ENCODE measurements at places on chromosomes 11 and 22.

- no peak for DNase-seq
These were observed 6.3 kb upstream of the MCHR1 start for GRCh38 chr22:40673017-40673416.

GRCh38 chr22:38953577-38954413 lies 3.6 kb upstream of the APOBEC3A start:
- no peak for DNase-seq

DNA sequence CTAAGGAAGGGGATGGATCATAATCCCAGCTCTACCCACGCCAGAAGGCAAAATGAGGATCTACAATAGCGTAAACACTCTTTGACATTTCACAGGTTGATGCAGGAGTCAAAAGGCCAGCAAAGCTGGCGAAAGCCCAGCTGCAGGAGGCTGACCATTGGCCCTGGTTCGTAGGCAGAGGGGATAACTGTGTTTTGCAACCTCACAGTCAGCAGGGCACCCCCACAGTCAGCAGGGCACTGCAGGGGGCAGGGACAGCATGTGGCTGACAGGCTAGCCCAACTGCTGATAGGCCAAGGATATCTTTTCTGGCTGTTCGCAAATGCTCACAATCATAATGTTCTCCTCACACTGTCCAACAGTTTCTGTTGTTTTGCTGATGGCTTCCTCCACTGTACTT lies 372.7 kb downstream of the BUD13 start:
- no peak for DNase-seq

GRCh38 chr11:119370486-119371046 lies 10.9 kb downstream of the USP2 start:
- DNase-seq, result no peak

- DNase-seq, result no peak
These were observed 6.0 kb upstream of the LMO1 start for GRCh38 chr11:8269636-8270035.
